Calu3 (cell line): ENCODE measurements at places on chromosomes 1 and 21.

DNA sequence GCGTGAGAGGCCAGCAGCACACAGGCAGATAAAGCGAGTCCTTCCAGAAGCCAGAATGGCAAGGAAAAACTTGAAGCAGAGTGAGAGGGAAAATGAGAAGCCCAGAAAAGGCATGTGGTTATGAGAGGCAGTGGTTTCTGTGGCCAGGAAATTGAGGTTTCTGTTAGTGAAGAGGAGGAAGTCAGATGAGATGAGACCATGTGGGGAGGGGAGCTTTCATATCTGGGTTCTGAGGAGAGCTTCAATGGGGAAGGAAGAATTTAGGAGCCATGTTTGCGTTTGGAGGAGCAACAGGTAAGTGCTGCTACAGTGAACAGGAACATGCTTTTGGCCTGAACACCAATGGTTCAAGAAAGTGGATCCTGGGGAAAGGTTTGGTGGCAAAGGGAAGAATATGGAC is 6.1 kb upstream of the CD1A start:
- DNase-seq: no peak

DNA sequence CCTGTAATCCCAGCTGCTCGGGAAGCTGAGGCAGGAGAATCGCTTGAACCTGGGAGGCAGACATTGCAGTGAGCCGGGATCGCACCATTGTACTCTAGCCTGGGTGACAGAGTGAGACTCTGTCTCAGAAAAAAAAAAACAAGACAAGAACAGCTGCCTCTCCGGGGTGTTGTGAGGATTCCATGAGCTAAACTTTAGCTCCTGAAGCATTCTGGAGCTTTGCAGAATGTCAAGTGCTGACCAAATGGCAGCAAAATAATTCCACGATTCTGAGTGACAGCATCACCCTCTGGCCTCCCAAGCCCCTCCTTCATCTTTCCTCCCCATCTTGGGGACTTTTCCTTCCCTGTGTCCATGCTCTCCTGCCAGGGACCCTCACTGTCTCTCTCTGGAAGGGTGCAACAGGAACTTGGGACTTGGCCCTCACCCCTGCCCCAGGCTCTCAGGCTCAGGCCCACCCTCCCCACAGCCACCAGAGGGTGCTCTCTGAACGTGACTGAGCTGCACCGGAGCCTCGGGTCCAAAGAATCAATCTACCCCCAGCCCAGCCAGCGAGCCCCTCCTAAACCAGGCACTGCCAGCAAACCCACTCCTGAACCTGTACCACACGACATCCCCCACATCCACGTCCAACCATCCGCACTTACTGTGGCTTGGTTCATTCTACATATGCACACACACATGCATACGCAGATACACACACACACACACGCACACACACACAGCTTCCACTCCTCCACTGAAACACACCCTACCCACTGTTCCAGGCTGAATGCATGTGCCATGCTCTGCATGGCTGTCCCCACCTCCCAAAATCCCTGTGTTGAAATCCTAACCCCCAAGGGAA is 45.7 kb downstream of the ACOT7 start:
- DNase-seq: peak; percentile 59

DNA sequence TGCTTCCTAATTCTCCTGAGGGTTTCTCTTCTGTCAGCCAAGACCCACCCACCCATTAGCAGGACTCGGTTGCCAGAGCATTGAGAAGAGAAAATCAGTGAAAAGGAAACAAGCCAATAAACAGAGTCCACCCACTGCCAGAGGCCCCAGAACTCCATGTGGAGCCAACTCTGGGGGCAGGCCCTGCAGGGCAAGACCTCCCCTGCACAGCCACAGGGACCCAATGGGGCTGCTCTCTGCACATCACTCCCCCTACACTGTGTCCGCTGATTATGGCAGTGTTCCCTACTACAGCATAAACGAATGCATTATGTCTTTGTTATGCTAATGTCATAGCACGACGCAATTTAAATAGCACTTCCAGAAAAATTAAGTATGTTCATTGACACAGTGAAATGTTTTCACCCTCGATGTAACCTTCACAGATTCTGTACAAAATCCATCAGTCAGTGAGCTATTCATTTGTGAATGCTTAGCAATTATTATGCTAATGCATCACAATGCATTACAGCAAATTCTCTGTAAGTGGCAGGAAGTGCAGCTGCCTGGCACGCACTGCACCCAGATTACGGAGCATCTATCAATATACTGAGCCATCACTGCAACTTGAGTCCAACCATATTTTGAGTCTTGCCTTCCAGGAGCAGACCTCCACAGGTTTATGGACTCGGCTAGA is 56.4 kb downstream of the GRIK3 start:
- no peak for DNase-seq

- DNase-seq: no peak
Observed at GRCh38 chr1:92909321-92909720, 51.9 kb downstream of the DIPK1A start.

GRCh38 chr21:26077521-26077920 is 93.0 kb downstream of the APP start:
- no peak for DNase-seq

- no peak for DNase-seq
Observed at GRCh38 chr21:15045017-15045416, 19.8 kb downstream of the NRIP1 start.

GRCh38 chr21:45575304-45575992 is 33.2 kb upstream of the SLC19A1 start:
- no peak for DNase-seq

- peak; percentile 44 for DNase-seq
Observed at GRCh38 chr1:233294913-233295236, 650 bp downstream of the PCNX2 start.

DNA sequence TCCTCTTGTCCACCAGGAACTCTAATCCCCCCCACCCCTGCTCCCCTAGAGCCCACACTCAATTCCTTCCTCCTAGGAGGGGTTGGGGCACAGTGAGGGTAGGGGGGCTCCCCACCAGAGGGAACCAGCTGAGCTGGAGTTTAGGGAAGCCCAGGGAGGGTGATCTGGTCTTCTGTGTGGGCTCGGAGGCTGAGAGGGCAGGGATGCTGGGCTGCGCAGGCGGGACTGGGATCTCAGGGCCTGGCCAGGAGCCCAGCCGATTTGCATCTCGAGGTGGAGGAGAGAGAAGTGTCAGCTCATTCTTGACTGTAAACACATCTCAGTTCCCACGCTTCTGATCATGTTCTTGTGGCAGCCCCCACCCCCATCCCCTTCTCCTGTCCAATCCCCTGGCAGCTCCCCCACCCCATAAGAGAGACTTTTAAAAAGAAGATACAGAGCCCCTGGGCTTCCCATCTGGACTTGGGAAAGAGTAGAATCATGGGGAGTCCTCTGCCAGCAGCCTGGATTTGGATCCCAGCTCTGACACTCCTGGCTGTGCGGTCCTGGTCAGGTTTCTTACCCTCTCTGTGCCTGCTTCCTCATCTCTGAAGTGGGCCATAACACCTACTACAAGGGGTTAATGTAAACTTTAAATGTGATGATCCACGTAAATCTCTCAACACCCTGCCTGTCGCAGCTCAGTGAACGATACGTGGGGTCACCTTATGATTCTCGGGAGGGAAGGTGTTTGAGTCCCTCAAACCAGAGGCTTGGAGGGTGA is 6.6 kb downstream of the PEAR1 start:
- DNase-seq: no peak

GRCh38 chr21:41583274-41583790 is 75.4 kb upstream of the TMPRSS2 start:
- DNase-seq: peak; percentile 56
